Substantia nigra (tissue), 51 donors: ENCODE measurements at places on chromosomes 5 and 9.

DNA sequence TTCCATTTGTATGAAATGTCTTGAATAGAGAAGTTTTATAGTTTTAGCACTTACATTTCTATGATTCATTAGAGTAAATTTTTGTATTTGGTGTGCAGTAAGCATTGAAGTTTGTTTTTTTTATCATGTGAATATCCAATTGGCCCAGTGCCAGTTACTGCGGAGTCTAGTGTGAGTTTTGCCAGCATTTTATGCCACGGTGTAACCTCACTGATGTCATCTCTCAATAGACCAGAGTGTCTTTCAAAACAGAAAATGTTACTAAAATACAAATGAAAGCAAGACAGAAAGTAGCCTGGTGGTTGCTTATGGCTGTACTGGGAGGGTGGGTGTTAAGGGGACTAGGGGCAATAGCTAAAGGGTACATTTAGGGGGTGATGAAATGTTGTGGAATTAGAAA is 62.8 kb downstream of the IPPK start:
- no peak for DNase-seq

- no peak for DNase-seq
Observed at GRCh38 chr5:60162441-60162840, 268.9 kb upstream of the PDE4D start.

DNA sequence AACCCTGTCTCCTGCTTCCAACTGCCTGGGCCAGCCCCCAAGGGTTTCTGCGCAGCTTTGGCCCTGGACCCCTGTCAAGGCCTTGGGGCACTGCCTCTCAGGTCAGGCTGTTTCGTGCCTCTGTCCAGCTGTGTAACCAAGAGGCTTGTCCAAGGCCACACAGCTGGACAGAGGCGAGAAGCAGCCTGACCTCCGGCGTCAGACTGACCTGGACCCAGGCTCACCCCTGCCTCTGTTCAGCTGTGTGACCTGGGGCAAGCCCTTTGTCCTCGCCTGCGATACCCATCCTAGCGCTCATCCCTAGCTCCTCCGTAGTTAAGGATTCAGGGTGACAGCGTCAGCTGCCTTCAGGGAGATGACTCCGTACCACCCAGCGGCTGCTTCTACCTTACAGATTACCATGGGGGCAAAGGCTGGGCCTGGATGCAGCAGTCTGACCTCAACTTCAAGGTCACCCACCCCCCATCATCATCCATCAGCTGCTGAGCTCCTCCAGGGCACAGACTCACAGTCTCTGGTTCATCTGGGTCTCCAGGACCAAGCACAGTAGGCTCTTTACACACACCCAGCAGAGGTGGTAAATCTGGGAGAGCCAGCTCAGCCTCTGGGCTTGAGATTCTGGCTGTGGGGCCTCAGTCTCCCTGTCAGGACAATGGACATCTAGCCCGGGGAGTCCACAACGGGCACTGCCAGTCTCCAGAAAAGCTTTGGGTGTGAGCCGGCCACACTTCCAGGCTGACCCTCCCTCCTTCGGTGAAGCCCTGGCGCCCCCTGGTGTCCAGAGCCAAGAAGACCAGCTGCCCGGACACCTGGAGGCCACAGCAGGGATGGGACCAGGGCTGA is 7.9 kb downstream of the AK1 start:
- peak; percentile 47 for DNase-seq

DNA sequence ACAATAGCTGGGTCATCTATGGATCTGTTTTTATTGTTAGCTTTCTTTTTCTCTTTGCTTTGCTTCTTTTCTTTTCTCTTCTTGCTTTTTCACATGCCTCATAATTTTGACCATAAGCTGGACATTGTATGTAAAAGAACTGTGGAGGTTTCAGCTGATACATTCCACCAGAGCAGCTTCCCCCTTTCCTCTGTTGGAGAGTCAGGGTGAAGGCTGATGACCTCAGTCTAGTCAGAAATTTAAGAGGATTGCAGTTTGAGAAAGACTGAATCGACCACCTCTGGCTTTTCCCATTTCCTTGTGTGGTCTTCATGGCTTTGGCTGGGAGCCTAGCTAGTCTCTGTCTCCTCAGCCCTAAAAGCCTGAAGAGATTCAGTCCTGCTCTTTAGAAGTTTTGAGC is 42.0 kb downstream of the KCNIP1 start:
- DNase-seq: no peak

- no peak for DNase-seq
Observed at GRCh38 chr9:70552561-70552960, 138.1 kb upstream of the KLF9 start.

DNA sequence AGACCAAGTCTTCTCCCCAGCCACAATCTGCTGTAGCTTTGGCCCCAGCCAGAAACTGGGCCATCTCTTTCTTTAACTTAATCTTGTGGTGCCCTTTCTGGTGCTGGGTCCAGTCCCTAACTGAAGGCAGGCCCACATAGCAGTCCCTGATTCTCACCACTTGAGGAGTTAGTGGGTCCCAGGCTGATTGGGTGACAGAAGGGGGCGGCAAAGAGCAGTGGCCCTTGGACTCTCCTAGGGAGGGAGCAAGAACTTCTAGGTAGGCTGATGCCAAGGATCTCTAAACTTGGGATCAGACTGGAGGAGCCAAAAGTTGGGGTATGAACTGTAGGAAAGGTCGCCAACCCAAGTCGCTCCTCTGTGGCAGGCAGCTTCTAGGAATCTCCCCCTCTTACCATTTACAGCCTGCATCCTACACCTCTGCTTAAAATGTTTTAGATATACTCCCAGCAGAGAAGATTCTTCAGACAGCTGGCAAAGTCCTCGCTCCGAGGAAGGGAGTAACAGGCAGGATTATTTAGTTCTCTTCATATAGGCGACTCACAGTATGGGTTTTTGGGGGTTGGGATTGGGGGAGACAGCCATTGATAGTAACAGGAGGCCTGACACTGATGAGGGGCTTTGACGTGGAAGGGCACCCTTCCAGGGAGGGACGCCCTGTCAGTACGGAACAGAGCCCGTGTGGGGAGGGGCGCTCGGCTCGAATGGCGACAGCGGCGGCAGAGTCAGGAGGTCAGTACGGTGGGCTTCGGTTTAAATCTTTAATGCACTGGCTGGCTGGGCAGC is 2.0 kb upstream of the CCL27 start:
- DNase-seq: peak; percentile 63

DNA sequence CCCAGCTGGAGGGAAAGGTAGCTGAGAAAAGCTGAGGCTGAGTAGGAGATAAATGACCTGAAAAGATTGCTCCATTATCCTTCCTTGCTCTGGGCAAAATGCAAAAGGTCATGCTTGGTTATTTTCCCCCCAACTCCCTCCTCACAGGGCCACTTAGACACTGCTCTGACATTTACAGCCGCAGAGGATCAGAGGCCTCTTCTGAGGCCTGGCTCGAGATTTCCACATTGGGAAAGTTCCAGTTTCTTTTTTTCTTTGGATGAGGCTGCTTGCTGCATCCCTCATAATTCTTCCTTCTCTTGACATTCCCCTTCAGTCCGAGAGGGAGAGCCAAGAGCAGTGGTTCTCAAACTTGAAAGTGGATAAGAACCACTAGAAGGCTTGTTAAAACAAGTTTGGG is 60.1 kb upstream of the HSPA9 start:
- no peak for DNase-seq

DNA sequence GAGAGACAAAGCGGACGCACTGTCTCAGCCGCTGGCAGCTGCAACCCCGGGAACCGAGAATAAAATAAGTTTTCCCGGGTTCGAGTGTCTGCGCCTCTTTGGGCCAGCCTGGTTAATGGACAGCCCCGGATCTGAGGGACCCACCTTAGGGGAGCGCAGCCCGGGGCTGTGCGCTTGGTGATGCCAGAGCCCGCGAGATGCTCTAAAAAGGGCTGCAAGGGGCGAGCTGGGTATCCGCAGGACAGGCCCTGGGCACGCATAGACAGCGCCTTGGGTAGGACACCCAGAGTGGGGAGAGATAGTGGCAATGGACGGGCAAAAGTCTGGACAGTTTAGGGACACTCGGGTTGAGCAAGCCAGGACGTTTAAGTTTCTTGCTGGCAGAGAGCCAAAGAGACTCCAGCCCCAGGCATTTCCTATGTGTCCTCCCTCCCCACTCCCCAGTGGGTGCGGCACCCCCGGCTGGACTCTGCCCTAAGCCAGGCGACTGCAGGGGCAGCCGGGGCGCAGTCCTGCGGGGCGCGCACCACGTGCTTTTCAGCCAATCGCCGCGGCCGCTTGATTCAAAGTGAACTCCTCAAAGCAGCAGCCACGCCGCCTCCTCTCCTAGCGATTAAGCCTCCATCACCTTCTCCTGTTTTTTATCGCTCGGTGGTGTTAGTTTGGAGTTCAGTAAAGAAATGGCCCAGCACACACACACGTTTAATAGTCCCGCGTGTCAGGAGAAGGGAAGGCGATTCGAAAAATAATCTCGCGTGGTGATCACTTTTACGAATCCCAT is 616 bp upstream of the ENC1 start:
- peak; percentile 36 for DNase-seq

GRCh38 chr5:154542581-154542980 is 64.6 kb upstream of the HAND1 start:
- no peak for DNase-seq

GRCh38 chr9:127122176-127123063 is at the start of gene ANGPTL2:
Gene ANGPTL2, minus strand, starts transcription at chr9:127122635. Its CDS starts 13,904 bp downstream, at chr9:127108731.
- peak; percentile 95 for DNase-seq

GRCh38 chr5:74241751-74242140 is 398.8 kb downstream of the ENC1 start:
- DNase-seq: no peak

GRCh38 chr5:115360046-115360685 is 63.7 kb upstream of the CCDC112 start:
- no peak for DNase-seq

GRCh38 chr5:131634666-131634995 is 398 bp downstream of the RAPGEF6 start:
- peak; percentile 74 for DNase-seq

- no peak for DNase-seq
Observed at GRCh38 chr9:6382681-6383080, 30.3 kb upstream of the UHRF2 start.
